ENCODE measurements at places on chromosomes 12 and 14. TPM values are rescaled to one million over a fixed set of nuclear protein-coding genes. Genes with fewer than 3 reads are reported as not detected.

ANO2 gene
- 0.73 TPM for total RNA-seq

DIO3 gene
- not detected for total RNA-seq

MYL6 gene
- 2,236 TPM for total RNA-seq

KRT79 gene
- 0.31 TPM for total RNA-seq

RXYLT1 gene
- 14.8 TPM for total RNA-seq

ACVR1B gene
- total RNA-seq: 9.9 TPM

PMCH gene
- not detected for total RNA-seq

NAV3 gene
- 29.9 TPM for total RNA-seq

IFNG-AS1 gene
- total RNA-seq: not detected

- H3K4me1 ChIP-seq: no peaks in the 10 kb centered on the region
- DNase-seq: no peak
- peaks cover 4% of the 10 kb centered on the region for H3K27me3 ChIP-seq
- H3K4me3 ChIP-seq: no peak overlapping the region
- no peak overlapping the region for H3K27ac ChIP-seq
These were observed 100.6 kb downstream of the DIO2 start for GRCh38 chr14:80110721-80111120.

DNA sequence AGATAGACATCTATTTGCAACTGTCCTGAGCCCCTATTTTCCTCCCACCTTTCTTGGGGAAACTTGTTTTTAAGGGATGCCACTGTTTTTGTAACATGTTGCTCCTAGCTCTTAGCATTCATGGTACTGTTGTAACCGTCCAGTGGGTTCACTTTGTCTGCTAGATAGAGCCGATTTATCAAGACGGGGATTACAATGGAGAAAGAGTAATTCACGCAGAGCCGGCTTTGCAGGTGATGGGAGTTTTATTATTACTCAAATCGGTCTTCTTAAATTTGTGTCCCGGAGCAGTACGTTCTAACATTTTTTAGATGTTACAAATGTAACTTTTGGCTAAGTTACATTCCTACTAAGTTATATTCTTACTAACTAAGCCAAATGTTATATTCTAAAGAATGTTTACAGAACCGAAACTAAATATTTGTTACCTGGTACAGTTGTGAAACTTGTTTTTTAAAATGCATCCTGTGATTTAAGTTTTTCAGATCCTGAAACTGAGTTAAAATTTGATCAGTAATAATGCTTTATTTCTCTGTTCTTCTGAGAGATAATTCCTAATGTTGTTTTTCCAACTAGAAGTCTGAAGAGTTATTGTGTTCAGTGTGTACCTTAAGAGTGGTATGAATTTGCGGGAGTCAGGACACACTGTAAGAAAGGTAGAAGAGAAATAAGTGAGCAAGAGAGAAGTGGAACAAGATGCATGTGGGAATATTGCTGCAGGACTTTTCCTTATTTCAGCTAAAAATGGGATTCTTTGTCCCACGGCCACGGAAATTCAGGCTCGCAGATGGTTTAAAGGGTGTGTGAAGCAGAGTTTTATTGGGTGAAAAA is 20.6 kb upstream of the CLEC2D start:
- H3K27me3 ChIP-seq: no peaks in the 10 kb centered on the region
- H3K4me3 ChIP-seq: peak overlapping the region; percentile 87
- H3K27ac ChIP-seq: peak overlapping the region; percentile 94
- H3K36me3 ChIP-seq: peaks cover 7% of the 10 kb centered on the region
- H3K4me1 ChIP-seq: peaks cover 45% of the 10 kb centered on the region
- DNase-seq: no peak

GRCh38 chr14:95098984-95099599 is 58.2 kb downstream of the DICER1 start:
- H3K27ac ChIP-seq: peak overlapping the region; percentile 4
- H3K27me3 ChIP-seq: no peaks in the 10 kb centered on the region
- DNase-seq: no peak

DNA sequence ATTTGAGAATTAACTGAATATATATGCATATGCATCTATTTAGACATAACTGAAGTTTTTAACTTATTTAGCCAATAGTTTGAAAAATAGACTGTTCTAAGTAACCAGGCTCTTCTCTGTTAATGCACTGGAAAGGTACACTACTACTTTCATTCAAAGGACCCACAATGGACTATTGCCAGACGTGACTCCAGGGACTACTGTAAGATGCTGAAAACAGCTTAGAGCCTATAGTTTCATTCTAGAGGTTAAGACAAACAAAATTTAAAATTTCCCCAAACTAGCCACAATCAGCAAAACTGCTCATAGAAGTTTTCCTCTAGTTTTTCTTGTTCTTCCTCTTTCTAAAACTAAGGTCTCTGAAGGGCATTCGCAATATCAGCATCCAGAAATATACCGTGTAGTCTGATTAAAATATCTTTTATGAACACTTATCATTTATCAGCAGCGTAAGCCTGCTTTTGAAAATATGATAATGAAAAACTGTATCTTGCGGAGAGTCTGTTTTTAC is 10.4 kb downstream of the APPL2 start:
- peaks cover 27% of the 10 kb centered on the region for H3K36me3 ChIP-seq
- no peak overlapping the region for H3K4me3 ChIP-seq
- H3K4me1 ChIP-seq: peaks cover 94% of the 10 kb centered on the region

DNA sequence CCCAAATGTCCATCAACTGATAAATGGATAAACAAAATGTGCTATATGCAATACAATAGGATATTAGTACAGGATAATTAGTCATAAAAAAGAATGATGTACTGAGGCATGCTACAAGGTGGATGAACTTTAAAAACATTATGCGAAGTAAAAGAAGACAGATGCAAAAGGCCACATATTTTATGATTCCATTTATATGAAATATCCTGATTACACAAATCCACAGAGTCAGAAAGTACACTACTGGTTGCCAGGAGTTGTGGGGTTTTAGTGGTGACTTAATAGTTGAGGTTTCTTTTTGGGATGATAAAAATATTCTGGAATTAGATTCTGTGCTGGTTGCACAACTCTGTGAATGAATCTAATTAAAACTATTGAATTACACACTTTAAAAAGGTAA is 12.6 kb downstream of the TRIM9 start:
- H3K27me3 ChIP-seq: no peaks in the 10 kb centered on the region
- no peak overlapping the region for H3K27ac ChIP-seq

GRCh38 chr12:93214523-93215289 is 163.0 kb upstream of the NUDT4 start:
- no peaks in the 10 kb centered on the region for H3K27me3 ChIP-seq
- H3K27ac ChIP-seq: no peak overlapping the region
- no peaks in the 10 kb centered on the region for H3K4me1 ChIP-seq
- no peak overlapping the region for H3K4me3 ChIP-seq
- no peak for DNase-seq
- no peaks in the 10 kb centered on the region for H3K36me3 ChIP-seq

GRCh38 chr14:53214384-53214783 is 61.3 kb upstream of the DDHD1 start:
- H3K36me3 ChIP-seq: no peaks in the 10 kb centered on the region
- H3K27ac ChIP-seq: no peak overlapping the region

DNA sequence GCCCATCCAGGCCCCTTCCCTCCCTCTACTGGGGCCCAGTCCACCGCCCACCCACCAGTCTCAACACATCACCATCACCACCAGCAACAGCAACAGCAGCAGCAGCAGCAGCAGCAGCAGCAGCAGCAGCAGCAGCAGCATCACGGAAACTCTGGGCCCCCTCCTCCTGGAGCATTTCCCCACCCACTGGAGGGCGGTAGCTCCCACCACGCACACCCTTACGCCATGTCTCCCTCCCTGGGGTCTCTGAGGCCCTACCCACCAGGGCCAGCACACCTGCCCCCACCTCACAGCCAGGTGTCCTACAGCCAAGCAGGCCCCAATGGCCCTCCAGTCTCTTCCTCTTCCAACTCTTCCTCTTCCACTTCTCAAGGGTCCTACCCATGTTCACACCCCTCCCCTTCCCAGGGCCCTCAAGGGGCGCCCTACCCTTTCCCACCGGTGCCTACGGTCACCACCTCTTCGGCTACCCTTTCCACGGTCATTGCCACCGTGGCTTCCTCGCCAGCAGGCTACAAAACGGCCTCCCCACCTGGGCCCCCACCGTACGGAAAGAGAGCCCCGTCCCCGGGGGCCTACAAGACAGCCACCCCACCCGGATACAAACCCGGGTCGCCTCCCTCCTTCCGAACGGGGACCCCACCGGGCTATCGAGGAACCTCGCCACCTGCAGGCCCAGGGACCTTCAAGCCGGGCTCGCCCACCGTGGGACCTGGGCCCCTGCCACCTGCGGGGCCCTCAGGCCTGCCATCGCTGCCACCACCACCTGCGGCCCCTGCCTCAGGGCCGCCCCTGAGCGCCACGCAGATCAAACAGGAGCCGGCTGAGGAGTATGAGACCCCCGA is 6.8 kb upstream of the RNU7-1 start:
- H3K27ac ChIP-seq: peak overlapping the region; percentile 49
- no peak for DNase-seq
- peak overlapping the region; percentile 72 for H3K4me3 ChIP-seq
- peaks cover 58% of the 10 kb centered on the region for H3K4me1 ChIP-seq

DNA sequence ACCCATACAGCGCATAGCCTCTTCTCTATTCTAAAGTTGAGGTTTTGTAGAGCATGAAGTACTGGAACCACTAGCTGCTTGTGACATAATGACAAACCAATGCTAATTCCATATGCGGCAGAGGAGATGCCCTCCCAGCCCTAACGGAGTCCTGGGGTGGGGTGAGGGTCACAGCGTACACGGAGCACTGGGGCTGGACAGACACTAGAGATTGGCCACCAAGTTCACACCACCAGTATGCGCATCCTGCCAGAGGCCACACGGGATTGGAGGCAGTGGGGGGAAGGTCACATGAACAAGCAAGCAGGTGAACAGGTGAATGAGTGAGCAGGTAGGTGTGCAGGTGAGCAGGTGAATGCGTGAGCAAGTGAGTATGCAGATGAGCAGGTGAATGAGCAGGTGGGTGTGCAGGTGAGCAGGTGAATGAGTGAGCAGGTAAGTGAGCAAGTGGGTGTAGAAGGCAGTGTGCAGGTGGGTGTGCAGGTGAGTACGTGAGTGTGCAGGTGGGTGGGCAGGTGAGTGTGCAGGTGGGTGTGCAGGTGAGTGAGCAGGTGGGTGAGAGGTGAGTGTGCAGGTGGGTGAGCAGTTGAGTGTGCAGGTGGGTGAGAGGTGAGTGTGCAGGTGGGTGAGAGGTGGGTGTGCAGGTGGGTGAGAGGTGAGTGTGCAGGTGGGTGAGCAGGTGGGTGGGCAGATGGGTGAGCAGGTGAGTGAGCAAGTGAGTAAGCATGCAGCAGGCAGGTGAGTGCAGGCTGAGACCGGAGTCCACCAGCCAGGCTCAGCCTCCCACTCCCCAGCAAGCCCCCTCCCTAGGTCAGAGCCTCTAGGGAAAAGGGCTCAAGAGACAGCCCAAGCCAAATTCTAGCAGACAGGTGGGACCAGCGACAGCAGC is 52.7 kb downstream of the CCDC85C start:
- no peaks in the 10 kb centered on the region for H3K27me3 ChIP-seq
- H3K27ac ChIP-seq: no peak overlapping the region
- no peak overlapping the region for H3K4me3 ChIP-seq
- H3K36me3 ChIP-seq: no peaks in the 10 kb centered on the region
- no peak for DNase-seq
- H3K4me1 ChIP-seq: peaks cover 4% of the 10 kb centered on the region

GRCh38 chr12:113239811-113240331 is 18.6 kb downstream of the TPCN1 start:
- peak; percentile 40 for DNase-seq
- peaks cover 79% of the 10 kb centered on the region for H3K4me1 ChIP-seq
- H3K27me3 ChIP-seq: no peaks in the 10 kb centered on the region
- no peak overlapping the region for H3K4me3 ChIP-seq
- H3K36me3 ChIP-seq: no peaks in the 10 kb centered on the region

DNA sequence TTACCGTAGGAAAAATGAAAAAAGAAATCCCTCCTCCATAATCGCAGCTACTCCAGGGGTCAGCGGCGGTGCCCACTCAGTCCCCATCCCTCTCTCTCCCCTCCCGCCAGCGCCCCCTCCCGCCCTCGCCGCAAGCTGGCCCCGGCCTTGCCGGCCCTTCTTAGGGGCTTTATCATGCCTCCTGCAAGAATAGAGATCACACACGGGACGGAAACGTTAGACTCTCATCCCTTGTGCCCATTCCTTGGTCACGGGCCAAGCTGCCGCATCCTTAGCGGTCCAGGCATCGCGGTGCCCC is 692 bp upstream of the COX14 start:
- H3K27me3 ChIP-seq: no peaks in the 10 kb centered on the region
- H3K27ac ChIP-seq: peak overlapping the region; percentile 95
- no peak for DNase-seq
- peak overlapping the region; percentile 68 for H3K4me3 ChIP-seq

DNA sequence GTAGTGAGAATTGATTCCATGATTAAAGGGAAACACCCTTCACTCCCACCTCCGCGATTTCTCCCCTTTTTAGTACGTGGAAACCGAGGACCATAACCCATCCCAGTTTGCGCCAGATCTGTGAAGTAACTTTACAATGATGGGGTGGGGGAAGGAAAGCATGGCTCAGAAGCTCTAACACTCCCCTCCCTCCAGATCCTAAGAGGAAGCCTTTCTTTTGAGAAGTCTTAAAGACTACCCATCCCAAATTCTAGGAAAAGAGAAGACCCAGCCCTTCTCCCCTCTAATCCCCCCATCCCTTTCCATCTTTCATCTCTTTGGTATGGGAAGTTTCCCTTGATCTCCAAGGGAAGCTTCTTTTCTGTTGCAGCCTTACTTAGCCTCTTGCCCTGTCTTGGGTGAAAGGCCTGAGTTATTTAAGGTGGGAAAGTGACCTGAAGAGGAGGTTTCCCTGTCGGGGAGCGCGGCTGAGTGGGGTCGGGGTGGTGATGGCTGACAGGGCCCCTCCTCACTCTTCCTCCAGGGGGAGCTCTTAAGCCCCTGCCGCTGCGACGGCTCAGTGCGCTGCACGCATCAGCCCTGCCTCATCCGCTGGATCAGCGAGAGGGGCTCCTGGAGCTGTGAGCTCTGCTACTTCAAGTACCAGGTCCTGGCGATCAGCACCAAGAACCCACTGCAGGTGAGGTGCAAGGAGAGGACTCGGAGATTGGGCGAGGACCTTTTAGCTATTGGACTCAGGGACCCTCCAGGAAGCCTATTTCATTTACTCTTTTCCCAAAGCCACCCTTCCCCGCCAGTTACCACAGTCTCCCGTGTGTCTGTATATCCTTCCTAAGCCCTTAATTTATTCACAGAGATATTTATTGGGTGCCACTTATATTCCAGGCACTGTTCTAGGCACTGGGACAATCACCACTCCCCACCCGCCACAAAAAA is 1.8 kb downstream of the MARCHF9 start:
- no peak overlapping the region for H3K27ac ChIP-seq
- peaks cover 27% of the 10 kb centered on the region for H3K4me1 ChIP-seq
- peaks cover 12% of the 10 kb centered on the region for H3K36me3 ChIP-seq
- peak overlapping the region; percentile 70 for H3K4me3 ChIP-seq
- no peaks in the 10 kb centered on the region for H3K27me3 ChIP-seq
- no peak for DNase-seq

Measured in chondrocyte (in vitro differentiated cells).